ENCODE measurements at places on chromosomes 11 and 22.

GRCh38 chr22:40594346-40594745, 42.2 kb downstream of the MRTFA start:
- DNase-seq: no peak

- DNase-seq: no peak
These were observed 89.5 kb downstream of the RNF169 start for GRCh38 chr11:74838188-74838587.

GRCh38 chr22:22125028-22125578, 119.5 kb upstream of the VPREB1 start:
- DNase-seq: no peak

GRCh38 chr11:121688860-121689614, 236.3 kb upstream of the SORL1-AS1 start:
- no peak for DNase-seq

All from Panc1 (cell line).